ENCODE measurements at places on chromosomes 7 and 10. TPM values are rescaled to one million over a fixed set of nuclear protein-coding genes. Genes with fewer than 3 reads are reported as not detected.

SPDYE5 gene
- not detected for total RNA-seq

DNA sequence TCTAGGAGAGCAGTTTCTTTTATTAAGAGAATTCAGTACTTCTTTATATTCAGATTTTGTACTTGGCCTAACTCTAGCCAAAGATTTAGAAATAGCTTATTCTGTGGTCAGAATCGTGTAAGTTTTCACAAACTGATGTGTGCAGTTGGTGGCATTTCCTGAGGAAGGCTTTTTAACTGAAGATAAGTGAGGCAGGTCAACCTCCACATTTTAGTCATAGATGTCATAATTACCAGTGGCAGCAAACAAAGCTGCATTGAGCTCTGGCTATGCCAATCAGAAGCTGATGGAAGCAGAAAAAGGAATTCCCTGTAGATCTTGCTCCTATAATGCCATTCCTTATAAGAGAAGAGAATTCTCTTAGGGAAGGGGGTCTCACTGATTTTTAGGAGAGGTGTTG is 141.3 kb upstream of the SP8 start:
- no peaks in the 10 kb centered on the region for H3K27me3 ChIP-seq
- no peak overlapping the region for H3K4me3 ChIP-seq
- no peak overlapping the region for H3K27ac ChIP-seq
- no peaks in the 10 kb centered on the region for H3K36me3 ChIP-seq
- DNase-seq, result no peak
- no peaks in the 10 kb centered on the region for H3K4me1 ChIP-seq

GRCh38 chr7:64559206-64559605 is 3.7 kb downstream of the ZNF680 start:
- H3K27me3 ChIP-seq, result no peaks in the 10 kb centered on the region
- no peak overlapping the region for H3K27ac ChIP-seq
- DNase-seq, result no peak

FRAT2 gene
- total RNA-seq, result 11.5 TPM

- H3K4me3 ChIP-seq, result no peak overlapping the region
- H3K27ac ChIP-seq, result no peak overlapping the region
- peaks cover 7% of the 10 kb centered on the region for H3K4me1 ChIP-seq
- peaks cover 7% of the 10 kb centered on the region for H3K27me3 ChIP-seq
- no peak for DNase-seq
Measured at GRCh38 chr7:143906151-143906550, 4.2 kb upstream of the TCAF1 start.

TMEM213 gene
- total RNA-seq, result 0.73 TPM

GRCh38 chr10:98778277-98778759 is 331.6 kb upstream of the HPS1 start:
- DNase-seq, result no peak
- no peaks in the 10 kb centered on the region for H3K27me3 ChIP-seq
- H3K4me1 ChIP-seq, result no peaks in the 10 kb centered on the region
- no peaks in the 10 kb centered on the region for H3K36me3 ChIP-seq
- no peak overlapping the region for H3K4me3 ChIP-seq
- no peak overlapping the region for H3K27ac ChIP-seq

CLEC2L gene
- total RNA-seq, result not detected

GRCh38 chr7:150737265-150738055 is at the start of gene GIMAP5:
TSS of gene GIMAP5 (plus strand) at chr7:150737418. CDS start at chr7:150740885, 3,467 bp downstream.
- H3K27ac ChIP-seq, result peak within 1 kb of the TSS; percentile 94
- peak; percentile 65 for DNase-seq
- H3K36me3 ChIP-seq, result peaks cover 50% of the 10 kb centered on the region
- peak within 1 kb of the TSS; percentile 99 for H3K4me3 ChIP-seq

GRCh38 chr10:130914367-130914766 is 397.2 kb downstream of the TCERG1L start:
- H3K4me1 ChIP-seq, result no peaks in the 10 kb centered on the region
- H3K36me3 ChIP-seq, result no peaks in the 10 kb centered on the region
- no peak overlapping the region for H3K4me3 ChIP-seq
- no peaks in the 10 kb centered on the region for H3K27me3 ChIP-seq
- no peak for DNase-seq

SAP25 gene
- 29.1 TPM for total RNA-seq

SMKR1 gene
- total RNA-seq, result 1.6 TPM

DNA sequence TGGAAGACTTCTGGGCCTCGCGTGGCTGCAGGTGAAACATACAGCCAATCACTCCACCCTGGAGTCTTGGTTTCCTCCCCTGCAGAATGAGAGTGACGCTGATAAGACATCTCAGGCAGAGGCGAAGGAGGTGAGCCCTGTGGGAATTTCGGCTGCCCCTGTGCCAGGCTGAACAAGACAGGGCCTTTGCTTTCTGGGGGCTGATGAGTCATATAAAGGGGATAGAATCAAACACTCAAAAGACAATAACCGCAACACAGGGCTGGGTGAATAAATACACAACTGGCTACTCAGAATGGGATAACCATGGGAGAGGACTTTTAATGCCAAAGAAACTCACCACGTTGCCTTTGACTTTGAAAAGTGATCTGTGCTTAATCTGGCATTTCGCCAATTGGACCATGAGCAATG is 143.8 kb downstream of the KCNMA1 start:
- no peak overlapping the region for H3K27ac ChIP-seq
- no peaks in the 10 kb centered on the region for H3K27me3 ChIP-seq
- no peak for DNase-seq
- no peaks in the 10 kb centered on the region for H3K4me1 ChIP-seq

DNA sequence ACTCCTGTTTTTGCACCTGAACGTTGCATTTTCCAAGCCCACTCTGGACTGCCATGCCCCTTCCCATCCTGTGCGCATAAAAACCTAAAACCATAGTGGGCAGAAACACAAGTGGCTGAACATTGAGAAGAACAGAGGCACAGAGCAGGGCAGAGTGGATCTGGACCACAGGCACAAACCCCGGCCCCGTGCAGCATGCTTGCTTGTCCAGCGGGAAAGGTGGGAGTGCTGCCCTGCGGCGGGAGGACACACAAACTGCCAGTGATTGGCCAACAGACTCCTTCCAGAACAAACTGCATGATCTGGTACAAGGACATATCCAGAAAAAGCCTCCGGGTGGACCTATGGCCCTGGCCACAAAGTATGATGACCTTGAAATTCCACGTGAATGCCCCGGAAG is 42.5 kb upstream of the ADARB2 start:
- H3K36me3 ChIP-seq, result no peaks in the 10 kb centered on the region
- no peaks in the 10 kb centered on the region for H3K27me3 ChIP-seq

DNA sequence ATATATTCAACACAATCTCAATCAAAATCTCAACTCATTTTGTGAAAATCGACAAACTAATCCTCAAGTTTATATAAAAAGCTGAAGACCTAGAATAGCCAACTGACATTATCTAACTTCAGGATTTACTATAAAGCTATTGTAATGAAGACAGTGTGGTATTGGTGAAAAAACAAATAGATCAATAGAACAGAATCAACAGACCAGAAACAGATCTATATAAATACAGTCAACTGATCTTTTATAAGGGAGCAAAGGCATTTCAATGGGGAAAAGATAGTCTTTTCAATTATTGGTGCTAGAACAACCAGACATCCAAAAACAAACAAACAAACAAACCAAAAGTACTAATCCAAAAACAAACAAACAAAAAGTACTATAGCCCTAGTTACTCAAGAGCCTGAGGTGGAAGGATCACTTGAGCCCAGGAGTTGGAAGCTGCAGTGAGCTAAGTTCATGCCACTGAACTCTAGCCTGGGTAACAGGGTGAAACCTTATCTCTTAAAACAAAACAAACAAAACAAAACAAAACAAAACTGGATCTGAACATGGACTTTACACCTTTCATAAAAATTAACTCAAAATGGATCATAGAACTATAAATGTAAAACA is 26.6 kb upstream of the AKR1D1 start:
- no peak for DNase-seq
- no peaks in the 10 kb centered on the region for H3K4me1 ChIP-seq
- no peak overlapping the region for H3K27ac ChIP-seq
- H3K4me3 ChIP-seq, result no peak overlapping the region
- peaks cover 5% of the 10 kb centered on the region for H3K27me3 ChIP-seq
- H3K36me3 ChIP-seq, result no peaks in the 10 kb centered on the region

DNA sequence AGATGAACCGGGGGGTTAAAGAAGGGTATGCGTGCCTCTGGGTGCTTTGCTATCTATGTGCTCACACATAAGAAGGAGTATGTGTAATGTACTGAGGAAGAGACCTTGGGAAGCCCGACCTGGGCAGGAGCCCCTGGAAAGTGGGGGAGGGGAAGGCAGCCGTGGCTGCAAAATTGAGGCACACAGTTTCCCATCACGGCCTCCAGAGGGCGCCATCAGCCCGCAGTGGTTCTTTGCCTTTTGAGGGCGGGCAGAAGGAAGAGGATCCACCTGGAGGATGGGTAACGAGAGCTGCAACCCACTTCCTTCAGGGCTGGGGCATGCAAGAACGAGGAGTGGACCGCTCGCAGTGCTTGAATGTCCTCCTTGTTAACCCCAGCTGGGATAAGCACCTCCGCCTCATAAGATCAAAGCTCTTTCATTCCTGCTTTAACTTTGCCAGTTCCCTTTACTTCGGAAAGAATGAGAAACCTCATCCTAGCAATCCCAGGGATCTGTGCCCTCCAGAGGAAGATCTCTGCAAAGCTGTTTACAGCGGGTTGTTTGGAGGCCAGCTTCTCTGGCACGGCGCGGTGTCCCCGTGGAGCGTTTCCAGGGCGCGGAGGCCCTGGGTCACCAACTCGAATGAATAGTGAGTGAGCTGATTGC is 77.9 kb downstream of the PCGF5 start:
- DNase-seq, result peak; percentile 85
- peaks cover 15% of the 10 kb centered on the region for H3K27me3 ChIP-seq
- peak overlapping the region; percentile 40 for H3K4me3 ChIP-seq
- H3K27ac ChIP-seq, result peak overlapping the region; percentile 9

HHEX gene
- 0.13 TPM for total RNA-seq

- no peak overlapping the region for H3K4me3 ChIP-seq
- H3K4me1 ChIP-seq, result no peaks in the 10 kb centered on the region
- no peak overlapping the region for H3K27ac ChIP-seq
- DNase-seq, result no peak
- H3K36me3 ChIP-seq, result no peaks in the 10 kb centered on the region
Measured at GRCh38 chr7:79593866-79594301, 140.4 kb upstream of the MAGI2 start.

DNA sequence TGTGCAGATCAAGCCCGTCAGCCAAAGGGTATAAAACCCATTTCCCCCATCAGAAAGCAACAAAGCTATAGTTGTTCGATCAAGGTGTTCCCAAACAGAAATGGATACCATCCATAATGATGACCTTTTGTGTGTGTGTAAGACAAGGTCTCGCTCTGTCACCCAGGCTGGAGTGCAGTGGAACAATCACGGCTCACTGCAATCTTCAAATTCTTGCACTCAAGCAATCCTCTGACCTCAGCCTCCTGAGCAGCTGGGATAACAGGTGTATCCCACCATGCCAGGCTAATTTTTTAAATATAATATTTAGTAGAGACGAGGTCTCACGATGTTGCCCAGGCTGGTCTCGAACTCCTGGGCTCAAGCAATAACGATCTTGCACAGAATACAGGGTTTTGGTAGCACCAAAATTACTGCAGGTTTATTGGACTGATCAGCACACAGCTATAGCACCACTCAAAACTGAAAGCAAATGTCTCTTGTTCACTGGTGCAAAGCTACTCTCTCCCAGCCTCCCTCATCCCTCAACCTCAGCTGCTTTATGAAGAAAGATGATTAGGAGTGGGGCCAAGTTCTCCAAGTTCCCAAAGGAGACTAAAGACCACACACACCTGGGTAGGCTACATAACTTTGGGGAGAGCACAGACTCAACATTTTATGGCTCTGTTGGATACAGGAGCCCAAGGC is 80.5 kb downstream of the ABI1 start:
- peaks cover 46% of the 10 kb centered on the region for H3K4me1 ChIP-seq
- peaks cover 17% of the 10 kb centered on the region for H3K36me3 ChIP-seq
- no peak for DNase-seq
- no peaks in the 10 kb centered on the region for H3K27me3 ChIP-seq
- no peak overlapping the region for H3K4me3 ChIP-seq
- H3K27ac ChIP-seq, result no peak overlapping the region

DNA sequence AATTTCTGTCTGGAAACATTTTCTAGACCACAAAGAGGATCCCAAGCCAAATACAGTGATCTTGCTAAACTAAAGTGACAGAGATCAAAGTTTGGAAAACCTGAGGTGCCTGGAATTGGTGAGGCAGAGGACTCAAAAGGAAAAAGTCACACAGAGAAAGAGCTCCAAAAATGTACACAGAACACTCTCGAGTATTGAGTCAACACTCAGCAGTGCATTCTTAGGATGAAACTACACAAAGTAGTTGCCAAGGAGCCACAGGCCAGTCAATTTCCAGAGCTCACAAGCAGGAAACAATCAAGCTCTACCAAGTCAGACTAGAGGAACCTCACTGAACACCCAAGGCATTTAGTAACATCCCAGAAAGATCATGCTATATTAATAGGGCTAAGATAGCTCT is 61.3 kb downstream of the MICU1 start:
- no peak overlapping the region for H3K4me3 ChIP-seq
- no peak for DNase-seq
- peaks cover 31% of the 10 kb centered on the region for H3K4me1 ChIP-seq
- no peaks in the 10 kb centered on the region for H3K27me3 ChIP-seq
- peaks cover 34% of the 10 kb centered on the region for H3K36me3 ChIP-seq

- H3K27ac ChIP-seq, result no peak overlapping the region
- H3K36me3 ChIP-seq, result no peaks in the 10 kb centered on the region
- no peaks in the 10 kb centered on the region for H3K27me3 ChIP-seq
- H3K4me1 ChIP-seq, result no peaks in the 10 kb centered on the region
- DNase-seq, result no peak
Measured at GRCh38 chr7:81256991-81257390, 338.1 kb upstream of the SEMA3C start.

SLC26A4 gene
- 10.9 TPM for total RNA-seq

GRCh38 chr10:123395906-123396305 is 241.7 kb downstream of the BUB3 start:
- DNase-seq, result no peak
- no peaks in the 10 kb centered on the region for H3K27me3 ChIP-seq
